ENCODE measurements at places on chromosomes 11 and 22.

DNA sequence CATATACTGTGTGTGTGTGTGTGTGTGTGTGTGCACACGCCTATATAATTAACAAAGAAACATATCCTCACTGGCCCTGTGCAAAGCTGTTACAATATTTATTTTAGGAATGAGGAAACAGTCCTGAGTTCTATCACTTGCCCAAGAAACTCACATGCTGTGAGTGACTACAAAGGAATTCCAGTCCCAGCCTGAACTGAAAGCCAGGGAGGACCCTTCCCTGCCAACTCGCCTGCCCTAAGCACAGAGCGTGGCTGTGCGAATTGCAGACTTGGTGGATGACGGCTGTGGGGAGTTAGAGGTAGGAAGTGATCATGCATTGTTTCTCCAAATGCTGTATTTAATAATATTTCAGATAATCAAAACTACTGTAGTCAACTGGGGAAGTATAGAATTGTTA lies 26.4 kb upstream of the CD5 start:
- no peak for DNase-seq

DNA sequence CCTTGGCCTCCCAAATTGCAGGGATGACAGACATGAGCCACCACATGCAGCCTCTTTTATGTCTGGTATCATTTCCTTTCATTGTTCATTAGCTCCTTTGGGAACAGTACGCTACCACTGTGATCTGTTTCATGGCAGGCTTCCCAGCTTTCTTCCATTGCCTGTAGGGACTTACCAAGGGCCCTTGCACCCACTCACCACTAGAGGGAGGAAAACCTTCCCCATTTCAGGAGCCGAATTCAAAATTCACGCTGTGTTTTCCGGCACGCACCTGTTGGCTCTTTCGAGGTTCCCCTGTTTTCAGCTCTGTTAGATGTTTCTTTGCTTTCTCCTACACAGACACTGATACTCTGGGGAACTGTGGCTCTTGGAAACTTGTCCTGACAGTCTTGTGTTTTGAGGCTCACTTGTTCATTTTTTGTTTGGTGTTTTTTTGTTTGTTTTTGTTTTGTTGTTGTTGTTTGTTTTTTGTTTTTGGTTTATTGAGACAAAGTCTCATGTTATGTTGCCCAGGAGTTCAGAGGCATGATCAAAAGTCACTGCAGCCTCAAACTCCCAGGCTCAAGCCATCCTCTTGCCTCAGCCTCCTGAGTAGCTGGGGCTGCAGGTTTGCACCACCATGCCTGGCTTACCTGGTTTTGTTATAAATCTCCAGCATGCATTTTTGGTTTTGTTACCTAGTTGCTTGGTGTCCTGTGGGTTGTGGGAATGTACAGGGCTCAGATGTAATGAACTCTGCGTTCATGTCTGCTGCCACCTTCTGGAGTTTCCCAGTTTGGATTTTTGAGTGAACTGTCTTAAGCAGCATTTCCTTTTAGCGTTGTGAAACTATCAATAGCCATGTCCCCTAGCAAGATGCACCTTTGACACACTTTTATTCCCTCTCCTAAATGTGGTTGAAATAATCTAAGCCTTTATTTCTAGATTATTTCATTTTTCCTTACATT lies 2.3 kb downstream of the KRTAP5-11 start:
- no peak for DNase-seq

GRCh38 chr11:69166218-69167115 lies 10.7 kb downstream of the SMIM38 start:
- no peak for DNase-seq

GRCh38 chr11:65661599-65662246 lies 993 bp downstream of the RELA start:
- no peak for DNase-seq

DNA sequence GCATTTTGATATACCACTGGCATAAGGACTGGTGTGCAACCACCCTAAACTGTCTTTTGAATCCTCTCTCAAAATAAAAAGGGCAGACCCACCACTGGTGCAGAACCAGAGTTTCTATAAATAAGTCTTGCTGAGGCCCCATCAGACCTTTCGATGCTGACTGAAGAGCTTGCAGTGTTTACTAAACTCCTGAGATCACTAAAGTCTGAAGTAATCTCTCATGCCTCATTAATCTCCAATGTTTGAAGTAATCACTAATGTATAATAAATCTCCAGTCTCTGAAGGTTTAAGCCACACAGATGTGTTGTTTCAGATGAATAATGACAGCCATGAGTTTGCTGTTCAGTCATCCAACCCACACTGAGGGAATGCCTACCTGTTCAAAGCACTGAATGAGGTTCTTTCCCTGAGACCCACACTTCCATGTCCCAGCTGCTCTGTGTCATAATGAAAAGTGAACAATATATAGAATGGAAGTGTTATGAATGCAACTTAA lies 50.6 kb upstream of the DEUP1 start:
- peak; percentile 65 for DNase-seq

- no peak for DNase-seq
Observed at GRCh38 chr11:34303028-34303570, 54.7 kb downstream of the ABTB2 start.

GRCh38 chr11:129724866-129725265 lies 90.8 kb upstream of the TMEM45B start:
- DNase-seq, result no peak

- no peak for DNase-seq
Observed at GRCh38 chr11:128405714-128406662, 181.4 kb downstream of the ETS1 start.

DNA sequence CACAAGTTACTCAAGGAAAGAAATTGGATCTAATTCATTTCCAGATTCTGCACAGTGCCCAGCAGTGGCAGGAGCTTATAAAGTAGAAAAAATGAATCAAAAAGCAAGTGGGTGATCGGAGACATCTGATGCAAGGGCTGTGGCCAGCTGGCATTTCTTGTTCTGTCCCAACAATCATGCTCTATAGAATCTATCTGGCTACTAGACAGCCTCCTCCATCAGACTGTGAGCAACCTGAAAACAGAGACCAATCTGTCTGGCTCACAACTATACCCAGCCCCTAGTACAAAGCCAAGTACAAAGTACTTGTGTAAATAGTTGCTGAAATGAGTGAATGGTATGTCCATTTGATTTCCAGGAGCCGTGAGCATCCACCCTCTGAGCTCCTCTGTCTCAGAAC lies 11.4 kb downstream of the USH1C start:
- DNase-seq, result no peak

DNA sequence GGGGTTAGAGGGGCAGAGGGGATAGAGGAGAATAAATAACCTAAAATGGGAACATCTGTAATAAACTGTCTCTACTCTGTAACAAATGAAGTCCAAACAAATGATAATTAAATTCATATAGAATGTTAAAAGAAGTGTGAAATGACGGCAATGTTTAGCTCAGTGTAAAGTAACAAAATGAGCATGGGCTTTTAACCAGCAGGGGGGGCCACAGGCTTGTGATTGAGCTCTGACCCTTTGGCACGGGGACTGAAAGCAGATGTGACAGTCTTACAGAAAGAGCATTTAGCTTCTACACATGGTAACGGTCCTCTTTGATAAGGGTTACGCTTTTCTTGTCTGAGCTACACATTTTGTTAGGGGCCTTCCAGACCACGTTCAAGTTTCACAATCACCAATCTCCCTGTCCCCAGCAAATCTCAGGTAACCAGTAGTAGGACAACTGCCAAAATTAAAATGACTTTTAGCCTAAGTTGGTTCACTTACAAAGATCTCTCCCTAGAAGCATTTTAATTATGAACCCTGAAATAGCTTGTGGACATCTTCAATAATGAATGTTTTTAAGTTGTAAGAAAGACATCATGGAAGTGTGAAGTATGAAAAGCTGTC lies 262.5 kb downstream of the DCDC1 start:
- DNase-seq, result peak; percentile 24

DNA sequence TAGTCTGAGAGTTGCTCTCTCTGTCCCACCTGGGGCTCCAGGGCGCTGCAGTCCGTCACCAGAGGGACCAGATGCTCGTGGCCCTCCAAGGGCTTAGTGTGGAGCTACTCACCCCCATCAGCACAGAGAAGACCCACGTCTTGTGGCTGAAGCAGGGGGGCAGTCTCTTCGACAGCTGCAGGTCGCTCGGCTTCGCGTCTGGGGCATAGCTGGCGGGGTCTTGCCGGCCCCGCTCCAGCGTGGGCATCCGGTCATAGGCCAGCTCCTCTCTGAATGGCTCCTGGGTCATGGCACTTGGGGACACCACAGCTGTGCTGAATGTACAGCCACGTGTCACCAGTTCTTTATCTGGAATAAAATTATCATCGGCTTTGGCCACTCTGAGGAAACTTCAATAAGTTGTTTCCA lies 608 bp downstream of the MLC1 start:
- no peak for DNase-seq

DNA sequence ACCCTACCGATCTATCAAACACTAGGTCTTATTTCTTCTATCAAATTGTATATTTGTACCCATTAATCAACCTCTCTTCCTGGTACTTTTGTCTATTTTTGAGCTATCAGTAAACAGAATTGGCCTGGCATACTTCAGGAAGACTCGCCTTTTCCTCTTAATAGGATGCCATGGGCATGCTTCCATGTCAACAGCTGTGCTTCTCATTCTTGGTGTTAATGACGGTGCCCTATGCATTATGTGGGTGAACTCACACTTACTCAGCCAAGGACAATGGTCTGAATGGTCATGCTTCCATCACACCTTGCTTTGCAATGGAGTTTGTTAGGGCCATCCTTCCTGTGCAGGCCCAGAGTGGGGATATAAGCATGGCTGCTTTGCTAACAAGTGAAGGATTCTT lies 521.8 kb downstream of the MIAT start:
- DNase-seq, result no peak

DNA sequence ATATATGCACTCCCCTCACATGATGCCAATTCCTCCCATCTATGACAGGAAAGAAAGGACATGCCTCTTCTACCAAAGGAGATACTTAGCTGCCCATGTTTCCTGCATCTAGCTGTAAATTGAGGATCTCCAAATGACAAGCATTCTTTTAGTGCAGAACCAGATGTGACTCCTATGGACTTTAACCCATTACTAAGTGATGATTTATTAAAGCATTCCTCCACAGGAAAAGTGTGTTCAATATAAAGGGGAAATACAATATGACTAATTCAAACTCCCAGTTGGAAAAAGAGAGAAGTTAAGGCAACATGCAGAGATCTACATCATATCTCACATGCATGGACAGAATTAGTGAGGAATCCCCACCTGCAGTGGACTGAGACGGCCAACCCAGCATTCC lies 221.3 kb downstream of the FAM76B start:
- no peak for DNase-seq

GRCh38 chr22:50016988-50017700 lies 4.6 kb upstream of the IL17REL start:
- no peak for DNase-seq

GRCh38 chr11:128336203-128336602 lies 251.2 kb downstream of the ETS1 start:
- DNase-seq, result no peak

DNA sequence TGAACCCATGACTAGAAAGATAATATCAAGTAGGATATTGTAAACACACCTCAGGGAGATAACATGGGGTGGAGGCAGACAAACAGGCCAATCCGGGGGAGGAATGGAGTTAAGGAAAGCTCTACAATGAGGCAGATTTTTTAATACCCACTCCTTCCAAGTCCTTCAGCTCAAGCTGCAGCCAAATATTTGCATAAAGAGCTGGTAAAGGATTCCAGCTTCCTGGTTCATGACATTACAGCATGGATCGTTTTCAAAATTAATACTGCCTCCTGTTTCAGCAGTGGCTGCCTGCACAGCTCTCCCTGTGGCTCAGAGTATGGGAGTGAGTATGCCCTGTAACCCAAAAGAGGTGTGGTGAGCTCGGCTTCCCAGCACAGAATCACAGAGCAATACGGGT lies 5.1 kb downstream of the POU2AF3 start:
- DNase-seq, result no peak
